ENCODE measurements at places on chromosomes 6 and 20. TPM values are rescaled to one million over a fixed set of nuclear protein-coding genes. Genes with fewer than 3 reads are reported as not detected.

GRCh38 chr20:35275741-35276251 is 2.1 kb downstream of the MMP24OS start:
- ATAC-seq = no peak

THBS2 gene
- not detected for total RNA-seq

GRCh38 chr20:62544505-62545055 is 68.8 kb upstream of the GATA5 start:
- no peak for ATAC-seq

GRCh38 chr6:160137130-160137988 is 15.7 kb downstream of the SLC22A1 start:
- ATAC-seq = no peak

RIPOR2 gene
- total RNA-seq = 113 TPM

DNA sequence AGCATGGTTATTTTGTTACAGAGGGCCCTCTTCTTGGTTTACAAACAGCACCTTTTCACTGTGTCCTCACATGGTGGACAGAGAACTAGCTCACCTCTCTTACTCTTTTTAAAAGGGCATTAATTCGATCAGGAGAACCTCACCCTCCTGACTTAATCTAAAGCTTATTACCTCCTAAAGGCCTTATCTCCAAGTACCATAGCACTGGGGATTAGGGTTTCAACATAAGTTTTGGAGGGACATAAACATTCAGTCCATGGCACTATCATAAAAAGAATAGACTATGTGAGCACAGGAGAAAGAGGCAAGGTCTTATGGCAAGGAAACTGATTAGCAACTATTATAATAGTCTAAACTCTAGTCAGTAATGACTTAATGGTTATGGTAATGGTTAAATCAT is 736.2 kb upstream of the ADGRB3 start:
- no peak for ATAC-seq

C6orf58 gene
- not detected for total RNA-seq

DNA sequence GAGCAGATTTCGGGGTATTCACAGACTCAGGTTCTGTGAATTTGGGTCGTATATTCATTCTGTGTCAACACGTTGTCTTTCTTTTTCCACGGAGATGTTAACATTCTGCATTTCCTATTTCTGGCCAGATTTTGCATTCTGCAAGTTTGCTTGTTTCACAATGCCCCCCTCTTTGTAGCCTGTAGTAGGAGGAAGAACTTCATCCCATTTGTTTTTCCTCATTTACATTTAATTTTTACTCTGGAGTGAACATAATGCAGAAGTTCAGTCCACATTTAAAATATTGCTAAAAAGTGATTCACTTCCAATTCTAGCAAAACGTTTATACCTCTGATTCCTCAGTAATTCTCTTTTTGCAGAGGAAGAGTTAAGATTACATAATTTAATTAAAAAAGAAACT is 12.9 kb downstream of the TAGAP start:
- no peak for ATAC-seq

LRP11 gene
- 6.5 TPM for total RNA-seq

DNA sequence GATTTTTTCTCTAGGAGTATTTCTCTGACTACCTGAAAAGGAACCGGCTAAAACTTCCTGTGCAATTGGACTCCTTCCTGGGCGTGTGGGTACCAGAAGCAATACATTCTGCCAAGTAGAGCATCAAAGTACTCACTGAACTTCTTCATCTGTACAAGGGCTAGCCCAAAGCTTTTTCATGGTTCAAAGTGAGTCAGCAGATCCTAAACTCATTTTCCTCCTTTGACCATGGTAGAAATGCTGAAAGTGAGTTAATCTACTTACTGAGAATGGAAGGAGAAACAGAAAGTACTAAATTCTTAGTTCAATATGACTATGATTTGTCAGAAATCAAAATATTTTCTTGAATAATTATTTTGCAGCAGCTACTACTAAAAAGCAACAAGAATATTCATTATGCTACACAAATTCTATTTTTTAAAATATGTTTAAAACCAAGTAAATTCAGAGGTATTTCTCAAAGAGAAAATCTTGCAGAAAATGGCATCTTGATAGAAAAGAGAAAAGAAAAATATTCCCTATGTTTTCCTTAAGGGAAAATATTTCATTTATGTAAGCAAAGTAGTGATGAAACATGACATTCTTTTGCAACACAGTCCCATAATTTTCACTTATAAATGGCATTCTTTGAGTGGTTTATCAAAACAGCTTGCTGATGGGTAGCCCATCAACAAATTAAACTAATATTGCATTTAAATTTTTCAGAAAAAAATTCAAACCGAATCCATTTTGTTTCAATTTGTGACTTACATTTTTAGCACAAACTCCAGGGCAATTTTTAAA is 3.7 kb upstream of the BEND6 start:
- ATAC-seq = no peak

DNA sequence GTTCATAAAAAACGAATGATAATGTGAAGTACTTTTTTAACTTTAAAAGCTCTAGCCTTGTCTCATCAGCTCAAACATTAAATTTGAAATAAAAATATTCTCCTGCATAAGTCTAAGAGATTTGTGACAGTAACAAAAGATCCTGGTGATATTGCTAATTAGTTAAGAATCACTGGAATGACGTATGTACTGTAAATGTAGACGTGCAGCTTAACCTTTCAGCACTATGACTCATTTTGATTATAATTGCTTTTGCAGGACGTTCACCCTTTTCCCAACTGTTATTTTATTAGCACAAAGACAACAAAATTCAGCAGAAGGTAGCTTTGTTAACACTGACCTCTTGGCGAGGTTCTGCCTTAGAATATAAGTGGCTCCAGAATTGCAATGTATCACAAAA is 68.6 kb downstream of the TENT5A start:
- ATAC-seq = no peak

DNA sequence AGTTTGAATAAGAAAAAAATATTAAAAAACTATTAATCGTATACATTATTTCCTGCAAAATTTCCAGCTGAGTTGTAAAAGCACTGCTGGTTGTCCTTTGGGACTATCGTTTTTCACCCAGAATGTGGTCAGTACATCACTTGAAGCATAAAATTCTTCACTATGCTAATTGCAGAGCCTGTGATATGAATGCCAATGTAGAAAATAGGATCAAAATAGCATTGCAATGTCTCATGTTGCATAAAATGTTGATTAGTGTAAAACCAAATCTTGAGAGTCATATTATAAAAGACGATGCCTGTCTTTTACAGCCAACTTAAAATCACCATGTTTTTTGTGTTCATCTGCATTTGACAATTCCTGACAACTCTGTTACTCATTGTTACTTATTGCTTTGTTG is 207.7 kb downstream of the MMUT start:
- ATAC-seq = no peak

PACSIN1 gene
- total RNA-seq = 0.09 TPM

- no peak for ATAC-seq
Observed at GRCh38 chr20:62134735-62135231, 8.4 kb downstream of the PSMA7 start.

GRCh38 chr20:18909254-18909653 is 95.7 kb downstream of the SCP2D1 start:
- ATAC-seq = no peak

DNA sequence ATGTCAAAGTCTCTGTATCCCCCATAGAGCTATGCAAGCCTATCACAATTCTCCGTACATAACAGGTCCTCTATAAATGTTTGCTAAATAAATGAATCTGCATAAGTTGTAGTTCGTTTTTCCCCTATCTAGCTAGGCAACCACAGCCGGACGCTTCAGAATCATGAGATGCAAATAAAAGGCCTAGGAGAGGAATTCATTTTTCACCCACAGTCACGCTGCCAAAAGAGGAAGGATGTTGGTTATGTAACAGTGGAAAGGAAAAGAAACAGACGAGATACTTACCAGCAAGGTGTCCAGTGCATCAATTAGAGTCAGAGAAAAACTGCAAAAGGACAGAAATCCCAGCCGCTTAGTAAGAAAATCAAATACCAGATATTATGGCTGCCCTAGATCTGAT is 2.4 kb downstream of the EDEM2 start:
- ATAC-seq = no peak

- no peak for ATAC-seq
Observed at GRCh38 chr6:29142309-29142708, 28.4 kb upstream of the OR2J2 start.

DNA sequence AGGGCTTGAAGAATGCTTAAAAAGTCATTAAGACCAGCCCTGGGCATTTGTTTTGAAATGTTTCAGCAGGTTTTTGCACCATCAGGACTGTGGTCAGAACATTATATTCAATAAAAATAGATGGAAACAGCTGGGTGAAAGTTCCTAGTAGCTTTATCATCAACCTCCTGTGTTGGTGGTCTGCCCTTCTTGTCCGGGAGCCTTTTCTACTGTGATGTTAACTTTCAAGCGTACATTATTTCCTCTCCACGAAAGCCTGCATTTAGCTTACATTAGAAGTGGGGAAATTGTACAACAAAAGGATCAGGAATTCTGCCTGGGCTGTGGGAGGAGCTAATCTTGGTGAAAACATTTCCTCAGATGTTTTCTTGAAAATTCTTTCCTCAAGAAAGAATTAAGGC is 71.1 kb downstream of the LAMA4 start:
- ATAC-seq = no peak

TGM2 gene
- total RNA-seq = 0.19 TPM

- ATAC-seq = no peak
Observed at GRCh38 chr6:167906899-167907298, 80.2 kb downstream of the AFDN start.

CDKAL1 gene
- 31.9 TPM for total RNA-seq

- ATAC-seq = no peak
Observed at GRCh38 chr6:151320140-151320539, 71.2 kb downstream of the ZBTB2 start.

OVOL2 gene
- not detected for total RNA-seq

NHSL1 gene
- 0.82 TPM for total RNA-seq

DNA sequence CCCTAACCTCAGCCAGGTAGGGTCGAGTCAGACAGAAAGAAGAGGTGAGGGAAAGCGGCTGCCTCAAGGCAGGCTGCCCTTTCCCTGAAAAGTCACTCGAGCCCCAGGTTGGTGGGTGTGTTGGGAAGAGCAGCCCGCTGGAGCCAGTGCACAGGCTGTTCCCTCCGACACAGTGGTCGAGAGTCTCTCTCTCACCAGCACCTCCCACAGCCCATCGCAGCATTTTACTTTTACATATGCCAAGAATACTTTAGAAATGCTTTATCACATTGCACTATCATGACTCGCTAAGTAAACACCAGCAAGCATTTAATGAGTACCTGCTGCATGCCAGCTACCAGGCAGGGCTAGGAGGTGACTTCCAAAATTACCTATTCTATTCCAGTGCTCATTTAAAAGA is 1.7 kb downstream of the PRPH2 start:
- ATAC-seq = no peak

- ATAC-seq = no peak
Observed at GRCh38 chr20:8645326-8645725, 423.6 kb upstream of the PLCB4 start.

LKAAEAR1 gene
- total RNA-seq = not detected

ISM1 gene
- 0.34 TPM for total RNA-seq

DNA sequence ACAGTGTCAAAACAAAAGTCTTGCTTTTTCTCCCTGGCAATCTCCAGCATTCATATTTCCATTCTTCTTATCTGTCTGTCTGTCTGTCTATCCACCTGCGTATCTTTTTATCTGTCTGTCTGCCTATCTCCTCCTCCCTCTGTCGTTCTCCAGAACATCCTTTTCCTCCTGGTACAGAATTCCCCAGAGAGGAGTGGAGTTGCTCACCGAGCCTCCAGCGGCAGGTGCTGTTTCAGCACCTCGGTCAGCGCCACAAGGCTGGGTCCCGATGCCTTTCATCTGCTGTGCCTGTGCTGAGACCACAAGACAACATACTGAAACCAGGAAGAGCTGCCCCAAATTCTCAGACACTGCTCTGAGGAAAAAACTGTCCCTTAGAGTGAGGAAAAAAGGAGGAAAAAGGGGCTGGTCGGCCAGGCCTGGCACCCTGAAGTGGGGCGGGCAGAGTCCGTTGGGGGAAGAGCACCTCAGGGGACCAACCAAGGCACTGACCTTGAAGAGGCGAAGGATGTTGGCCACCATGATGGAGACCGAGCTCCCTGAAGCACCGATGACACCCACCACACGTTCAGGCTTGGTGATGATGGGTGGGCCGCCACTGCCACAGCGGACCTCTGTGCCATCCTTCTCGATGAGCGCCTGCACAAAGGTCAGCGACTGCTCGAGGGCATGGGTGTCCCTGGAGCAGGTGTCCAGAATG is 13.3 kb downstream of the GRM4 start:
- ATAC-seq = no peak

SMIM8 gene
- total RNA-seq = 5.0 TPM

HCRTR2 gene
- not detected for total RNA-seq

DNA sequence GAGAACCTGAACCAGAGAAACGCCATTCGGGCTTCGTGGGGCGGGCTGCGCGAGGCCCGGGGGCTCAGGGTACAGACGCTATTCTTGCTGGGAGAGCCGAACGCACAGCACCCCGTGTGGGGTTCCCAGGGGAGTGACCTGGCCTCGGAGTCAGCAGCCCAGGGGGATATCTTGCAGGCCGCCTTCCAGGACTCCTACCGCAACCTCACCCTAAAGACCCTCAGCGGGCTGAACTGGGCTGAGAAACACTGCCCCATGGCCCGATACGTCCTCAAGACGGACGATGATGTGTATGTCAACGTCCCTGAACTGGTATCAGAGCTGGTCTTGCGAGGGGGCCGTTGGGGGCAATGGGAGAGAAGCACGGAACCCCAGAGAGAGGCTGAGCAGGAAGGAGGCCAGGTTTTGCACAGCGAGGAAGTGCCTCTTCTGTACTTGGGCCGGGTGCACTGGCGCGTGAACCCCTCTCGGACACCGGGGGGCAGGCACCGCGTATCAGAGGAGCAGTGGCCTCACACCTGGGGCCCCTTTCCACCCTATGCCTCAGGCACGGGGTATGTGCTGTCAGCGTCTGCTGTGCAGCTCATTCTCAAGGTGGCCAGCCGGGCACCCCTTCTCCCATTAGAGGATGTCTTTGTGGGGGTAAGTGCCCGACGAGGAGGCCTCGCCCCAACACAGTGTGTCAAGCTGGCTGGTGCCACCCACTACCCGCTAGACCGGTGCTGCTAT is 904 bp downstream of the B3GALT4 start:
- ATAC-seq = no peak

GSTA4 gene
- total RNA-seq = 0.56 TPM

Measured in activated T-helper 17 cell treated with anti-CD3 and anti-CD28 coated beads, Interleukin-2, amount 50 U/mL, for 72 hours (primary cell).